ENCODE measurements at places on chromosomes 1 and 21. TPM values are rescaled to one million over a fixed set of nuclear protein-coding genes. Genes with fewer than 3 reads are reported as not detected.

DNA sequence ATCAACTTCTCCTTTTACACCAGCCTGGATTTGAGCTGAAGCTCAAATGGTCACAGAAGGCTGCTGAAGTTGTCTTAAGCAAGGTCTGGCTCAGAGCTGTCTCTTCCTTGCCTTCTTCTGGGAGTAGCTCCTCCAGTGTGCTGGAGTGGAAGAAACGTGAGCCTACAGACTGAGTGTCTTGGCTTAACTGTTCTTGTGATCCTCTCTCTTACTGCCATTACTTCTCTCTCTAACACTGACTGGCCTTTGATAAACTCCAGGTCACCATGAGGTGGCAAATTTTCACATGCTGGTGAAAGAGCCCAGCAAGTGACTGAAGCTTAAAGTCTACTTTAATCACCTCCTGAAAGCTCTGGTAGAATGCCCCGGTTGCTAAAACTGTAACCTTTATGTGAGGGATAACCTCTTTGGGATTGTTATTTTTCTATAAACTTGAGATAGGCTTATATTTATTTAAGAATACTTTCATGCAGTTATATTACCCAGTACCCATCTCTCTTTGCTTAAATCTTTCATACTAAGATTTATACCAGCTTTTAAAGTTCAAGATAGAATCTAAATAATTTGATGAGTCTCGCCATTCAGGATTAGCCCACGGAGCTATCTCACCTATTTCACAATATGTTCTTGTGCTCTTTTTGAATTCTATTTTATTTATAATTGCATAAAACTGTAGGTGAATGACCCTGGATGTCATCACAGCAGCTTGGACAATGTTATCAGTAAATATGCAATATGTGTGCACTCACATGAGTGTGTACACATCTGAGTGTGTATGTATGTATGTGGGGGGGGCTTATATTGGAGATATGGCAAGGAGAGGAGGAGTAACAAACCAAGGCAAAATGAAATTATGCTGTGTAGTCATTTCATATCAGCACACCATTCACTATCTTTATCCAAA lies 924.0 kb downstream of the LTN1 start:
- H3K27me3 ChIP-seq, result no peaks in the 10 kb centered on the region
- no peak overlapping the region for H3K4me3 ChIP-seq
- H3K4me1 ChIP-seq, result peaks cover 2% of the 10 kb centered on the region

- peaks cover 3% of the 10 kb centered on the region for H3K27me3 ChIP-seq
- no peaks in the 10 kb centered on the region for H3K4me1 ChIP-seq
- H3K4me3 ChIP-seq, result no peak overlapping the region
- H3K36me3 ChIP-seq, result no peaks in the 10 kb centered on the region
- H3K27ac ChIP-seq, result no peak overlapping the region
Observed at GRCh38 chr1:213418268-213419071, 367.4 kb downstream of the RPS6KC1 start.

- H3K27me3 ChIP-seq, result peaks cover 18% of the 10 kb centered on the region
- H3K36me3 ChIP-seq, result no peaks in the 10 kb centered on the region
- DNase-seq, result no peak
- H3K4me3 ChIP-seq, result no peak overlapping the region
- H3K4me1 ChIP-seq, result no peaks in the 10 kb centered on the region
Observed at GRCh38 chr1:213521206-213521605, 466.6 kb upstream of the PROX1 start.

DNM3 gene
- 0.96 TPM for total RNA-seq

Measured in activated naive CD4-positive, alpha-beta T cell treated with anti-CD3 and anti-CD28 coated beads for 36 hours (primary cell).